ENCODE measurements at places on chromosomes 13 and 19. TPM values are rescaled to one million over a fixed set of nuclear protein-coding genes. Genes with fewer than 3 reads are reported as not detected.

ZNF541 gene
- total RNA-seq = 2.0 TPM

URAD gene
- total RNA-seq = not detected

SIAH3 gene
- not detected for total RNA-seq

TEX29 gene
- total RNA-seq = not detected

GRCh38 chr19:52226652-52227051 lies 36.8 kb downstream of the PPP2R1A start:
- H3K27me3 ChIP-seq = no peaks in the 10 kb centered on the region
- DNase-seq = no peak
- no peak overlapping the region for H3K27ac ChIP-seq
- H3K4me1 ChIP-seq = peaks cover 11% of the 10 kb centered on the region

DNA sequence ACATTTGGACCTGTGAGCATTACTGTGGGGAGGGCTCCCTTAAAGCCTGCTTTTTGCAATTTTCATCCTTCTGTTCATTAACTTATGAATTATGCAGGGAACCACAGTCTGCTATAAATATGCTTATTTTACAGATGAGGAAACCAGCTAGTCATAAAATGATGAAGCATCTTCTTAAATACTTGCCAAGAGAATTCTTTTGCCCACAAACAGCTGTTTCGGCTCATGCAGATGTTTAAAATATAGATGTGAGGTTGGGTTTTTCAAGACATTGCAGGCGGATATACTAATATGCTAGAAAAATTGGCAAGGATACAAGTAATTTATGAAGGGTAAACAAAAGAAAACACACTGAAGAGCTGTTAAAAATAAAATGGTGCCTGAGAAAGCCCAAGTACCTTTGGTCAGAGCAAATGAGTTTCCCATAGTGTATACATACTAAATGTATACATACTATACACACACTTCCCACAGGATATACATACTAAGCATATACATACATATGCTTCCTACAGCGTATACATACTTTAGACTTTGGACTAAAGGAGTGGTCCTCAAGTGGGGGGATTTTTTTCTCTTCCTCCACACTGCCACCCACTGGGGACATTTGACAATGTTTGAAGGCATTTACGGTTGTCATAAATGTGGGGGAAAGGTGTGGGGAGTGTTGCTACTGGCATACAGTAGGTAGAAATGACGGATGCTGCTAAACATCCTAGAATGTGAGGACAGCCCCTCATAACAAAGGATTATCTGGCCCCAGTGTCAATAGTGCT lies 164.9 kb upstream of the CSNK1A1L start:
- H3K36me3 ChIP-seq = no peaks in the 10 kb centered on the region
- no peak for DNase-seq
- no peak overlapping the region for H3K4me3 ChIP-seq

GRCh38 chr13:81326913-81327312 lies 986.0 kb upstream of the SPRY2 start:
- no peaks in the 10 kb centered on the region for H3K4me1 ChIP-seq
- DNase-seq = no peak
- H3K36me3 ChIP-seq = no peaks in the 10 kb centered on the region
- no peak overlapping the region for H3K4me3 ChIP-seq
- H3K27me3 ChIP-seq = no peaks in the 10 kb centered on the region
- H3K27ac ChIP-seq = no peak overlapping the region

- no peaks in the 10 kb centered on the region for H3K36me3 ChIP-seq
- H3K4me3 ChIP-seq = no peak overlapping the region
- H3K27me3 ChIP-seq = no peaks in the 10 kb centered on the region
- no peak overlapping the region for H3K27ac ChIP-seq
- no peak for DNase-seq
These were observed 13.6 kb upstream of the PEPD start for GRCh38 chr19:33535226-33535625.

GRCh38 chr19:43408043-43408442 lies 6.6 kb upstream of the TEX101 start:
- no peaks in the 10 kb centered on the region for H3K4me1 ChIP-seq
- H3K36me3 ChIP-seq = no peaks in the 10 kb centered on the region
- no peak overlapping the region for H3K4me3 ChIP-seq
- H3K27me3 ChIP-seq = no peaks in the 10 kb centered on the region
- H3K27ac ChIP-seq = no peak overlapping the region

GRCh38 chr13:110289174-110289573 lies 17.8 kb downstream of the COL4A1 start:
- H3K4me3 ChIP-seq = no peak overlapping the region
- no peak for DNase-seq
- no peaks in the 10 kb centered on the region for H3K4me1 ChIP-seq
- H3K27ac ChIP-seq = no peak overlapping the region
- no peaks in the 10 kb centered on the region for H3K27me3 ChIP-seq
- H3K36me3 ChIP-seq = no peaks in the 10 kb centered on the region

DNA sequence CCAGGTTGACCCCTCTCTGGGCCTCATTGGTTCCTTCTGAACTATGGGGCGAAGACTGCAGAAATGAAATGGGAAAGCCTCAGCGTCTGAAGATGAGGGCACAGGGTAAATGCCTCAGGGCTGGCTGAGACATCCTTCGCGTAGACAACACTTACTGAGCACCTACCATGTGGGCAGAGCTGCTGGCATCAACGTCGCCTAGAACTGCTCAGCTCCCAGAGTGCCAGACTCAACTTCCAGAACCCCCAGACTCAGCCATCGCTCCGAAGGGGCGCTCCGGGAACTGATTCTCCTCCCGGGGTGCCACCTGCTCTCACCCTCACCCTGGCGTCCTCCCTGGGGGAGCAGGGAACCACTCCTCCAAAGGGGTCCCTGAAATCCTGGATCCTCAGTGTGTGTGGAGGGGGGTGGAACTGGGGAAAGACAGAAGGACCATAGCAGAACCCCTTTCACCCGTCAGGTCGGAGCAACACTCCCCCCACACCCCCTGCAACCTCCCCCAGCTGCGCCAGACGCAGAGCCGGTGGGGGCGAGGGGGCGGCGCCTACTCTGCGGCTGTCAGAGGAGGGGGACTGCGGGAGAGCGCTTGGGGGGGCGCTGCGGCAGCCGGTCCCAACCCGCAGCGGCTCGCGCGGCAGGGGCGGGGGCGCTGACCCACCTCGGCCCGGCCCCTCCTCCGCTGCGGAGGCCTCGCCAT lies 8.2 kb upstream of the NFIC start:
- no peaks in the 10 kb centered on the region for H3K36me3 ChIP-seq
- H3K4me1 ChIP-seq = peaks cover 35% of the 10 kb centered on the region
- peak; percentile 70 for DNase-seq
